Foreskin keratinocyte (primary cell): ENCODE measurements at places on chromosomes 2 and 18.

DNA sequence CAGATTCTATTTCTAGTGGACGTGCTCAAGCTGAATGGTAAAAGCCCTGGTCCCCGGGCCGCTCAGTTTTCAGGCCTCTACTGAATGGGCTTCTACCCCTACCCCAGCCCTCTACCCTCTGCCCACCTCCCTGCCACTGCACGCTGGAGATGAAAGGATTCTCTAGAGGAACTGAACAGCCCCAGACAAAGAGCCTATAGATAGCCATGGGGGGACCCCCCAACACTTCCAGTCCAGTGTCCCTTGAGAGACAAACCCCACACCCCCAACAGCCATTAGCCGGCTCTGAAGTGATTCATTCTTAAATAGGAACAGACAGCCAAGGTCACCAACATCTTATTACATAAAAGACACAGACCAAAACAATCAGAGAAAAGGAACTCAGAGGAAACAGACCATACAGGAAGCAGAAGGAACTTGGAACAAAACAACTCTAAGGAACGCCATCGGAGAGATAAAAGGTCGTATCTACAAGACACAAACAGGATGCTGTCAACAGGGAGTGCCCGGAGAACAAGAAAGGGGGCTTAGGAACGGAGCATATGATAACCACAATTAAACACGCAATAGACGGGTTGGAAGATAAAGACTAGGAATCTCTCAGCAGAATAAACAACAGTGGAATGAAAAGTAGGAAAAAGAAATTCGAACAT, 23.5 kb downstream of the TMEM37 start:
- no peak for DNase-seq

DNA sequence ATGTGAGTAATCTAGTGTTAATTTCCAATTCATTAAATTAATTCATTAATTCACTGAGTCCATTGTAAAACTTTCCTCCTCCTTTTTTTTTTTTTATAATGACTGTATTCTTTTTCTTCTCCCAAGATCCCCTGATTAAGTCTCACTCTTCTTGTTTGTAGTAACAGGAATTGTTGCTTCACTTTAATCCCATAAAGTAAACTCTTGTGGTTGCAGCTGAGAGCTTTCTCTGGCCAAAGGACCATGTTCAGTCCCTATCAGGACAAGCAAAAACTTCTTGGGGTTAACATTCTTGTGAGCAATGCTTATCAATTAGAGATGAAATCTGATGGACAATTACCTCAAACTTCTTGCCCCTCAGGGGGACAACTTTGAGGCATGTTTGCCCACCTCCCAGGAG, 400.2 kb upstream of the SPHKAP start:
- no peak for DNase-seq

GRCh38 chr2:223008162-223008561, 43.8 kb upstream of the KCNE4 start:
- no peak for DNase-seq

- no peak for DNase-seq
Observed at GRCh38 chr18:77133835-77134496, 1.4 kb upstream of the MBP start.

- DNase-seq: no peak
Observed at GRCh38 chr2:38060236-38061018, 15.5 kb downstream of the CYP1B1 start.

DNA sequence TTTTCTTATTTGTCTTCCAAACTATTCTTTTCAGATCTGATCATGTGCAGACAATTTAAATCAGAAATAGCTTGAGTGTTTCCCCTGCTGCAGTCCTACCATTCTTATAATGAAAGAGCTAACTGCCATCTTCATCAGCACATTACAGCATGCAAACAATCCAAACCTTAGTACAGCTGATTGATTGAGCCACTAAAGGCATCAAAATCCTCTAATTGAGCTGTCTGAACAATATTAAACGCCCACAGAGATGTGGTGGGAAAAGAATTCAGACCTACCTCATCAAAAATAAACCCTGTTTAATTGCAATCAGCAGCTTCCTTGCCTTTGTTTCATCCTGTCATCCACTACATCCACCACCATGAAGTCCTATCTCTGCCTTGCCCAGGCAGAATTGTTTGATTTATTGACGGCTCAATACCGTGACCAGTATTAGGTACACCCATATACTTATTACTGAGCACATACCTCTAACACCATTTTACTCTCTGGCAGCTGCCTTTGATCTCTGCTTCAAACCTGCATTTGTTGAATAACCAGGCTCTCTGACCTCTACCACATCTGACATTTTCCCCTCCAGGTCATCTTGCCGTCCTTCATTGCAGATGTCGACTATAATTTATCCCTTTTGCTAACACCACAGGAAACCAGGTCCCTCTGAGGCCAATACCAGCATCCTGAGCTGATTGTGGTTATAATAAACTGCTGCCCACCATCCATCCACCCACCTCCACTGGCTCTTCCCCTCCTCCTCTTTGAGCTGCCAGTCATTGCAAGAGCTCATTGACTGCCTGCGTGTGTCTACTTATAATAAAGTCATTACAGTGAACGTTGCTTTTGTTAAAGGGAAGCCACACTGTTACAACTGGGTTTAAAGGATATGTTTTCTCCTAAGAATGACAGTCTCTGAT, 78.5 kb downstream of the RBM43 start:
- DNase-seq: no peak

GRCh38 chr18:58522132-58522531, 106.8 kb downstream of the ALPK2 start:
- no peak for DNase-seq

GRCh38 chr2:149679286-149679685, 91.7 kb upstream of the MMADHC start:
- peak; percentile 72 for DNase-seq

DNA sequence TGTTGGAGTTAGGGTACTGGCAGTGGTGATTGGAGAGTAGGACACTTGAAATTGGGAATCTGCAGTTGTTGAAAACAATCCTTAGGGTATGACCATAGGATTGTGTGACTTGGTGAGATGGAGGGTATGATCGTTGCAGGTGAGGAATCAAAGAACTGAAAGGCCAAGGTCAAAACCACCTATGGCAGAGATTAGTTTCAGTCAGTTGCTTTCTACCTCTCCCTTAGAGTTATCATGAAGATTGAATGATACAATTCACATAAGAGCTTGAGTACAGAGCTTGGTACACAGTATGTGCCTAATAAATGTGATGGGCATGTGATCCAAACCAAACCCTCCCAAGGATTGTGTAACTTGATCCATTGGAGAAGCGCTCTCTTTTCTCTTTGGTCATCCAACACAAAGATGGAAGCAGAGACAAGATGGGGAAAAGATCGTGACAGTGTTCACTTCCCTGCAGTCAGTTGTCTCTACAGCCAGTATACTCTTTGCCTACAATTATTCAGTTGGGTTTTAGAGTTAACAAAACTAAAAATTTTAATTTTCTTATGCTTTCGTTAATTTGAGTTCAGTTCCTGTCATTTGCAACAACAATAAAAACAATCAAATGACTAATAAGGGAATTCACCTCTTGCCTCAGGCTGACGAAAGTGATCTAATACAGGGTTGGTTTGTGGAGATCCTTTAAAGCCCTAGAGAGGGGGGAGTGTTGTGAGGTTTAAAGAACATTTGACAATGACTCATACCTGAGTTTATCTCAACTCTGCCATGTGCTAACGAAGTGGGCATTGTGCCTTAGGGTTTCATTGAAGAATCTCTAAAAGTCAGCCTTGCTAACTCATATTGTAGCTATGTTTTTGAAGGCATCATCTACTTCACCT, 14.8 kb upstream of the SMAD2 start:
- DNase-seq: peak; percentile 97

GRCh38 chr18:21257386-21257785, 15.4 kb downstream of the GREB1L start:
- DNase-seq: no peak

- no peak for DNase-seq
Observed at GRCh38 chr2:69848186-69848790, 18.8 kb downstream of the GMCL1 start.

DNA sequence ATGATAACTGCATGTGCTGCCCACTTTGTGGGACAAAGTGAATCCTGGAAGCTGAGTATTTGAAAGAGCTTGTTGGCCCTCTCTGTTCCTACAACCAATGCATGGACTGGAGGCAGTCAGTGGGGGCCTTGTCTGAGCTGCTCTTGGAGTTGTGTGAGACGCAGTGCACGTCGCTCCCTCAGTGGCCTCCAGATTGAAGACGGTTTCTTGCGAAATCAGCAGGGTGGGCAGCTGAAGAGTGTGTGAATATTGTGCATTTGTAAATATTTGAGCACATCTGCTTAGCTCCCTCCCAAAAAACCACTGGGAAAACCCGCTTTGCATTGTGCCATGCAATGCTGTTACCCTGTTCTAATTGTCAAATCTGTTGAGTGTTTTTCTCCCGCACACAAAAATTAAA, 782.8 kb downstream of the PLCL1 start:
- no peak for DNase-seq

DNA sequence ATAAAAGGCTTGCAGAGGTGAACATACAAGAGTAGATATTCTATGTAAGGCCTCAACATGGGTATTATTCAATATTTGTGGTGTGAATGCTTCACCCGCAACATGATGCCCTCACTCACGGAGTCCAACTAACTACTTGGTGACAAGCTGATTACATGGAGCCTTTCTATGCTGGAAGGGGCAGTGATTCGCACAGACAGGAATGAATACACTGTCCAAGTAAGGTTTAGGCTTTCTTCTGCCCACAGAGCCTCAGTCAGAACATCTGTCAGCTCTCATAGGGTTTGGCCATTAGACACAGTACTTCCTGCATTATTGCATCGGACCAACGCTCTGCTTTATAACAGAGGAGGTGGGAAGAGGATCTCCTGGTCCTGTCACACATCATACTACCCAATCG, 80.3 kb upstream of the SLC35G4 start:
- no peak for DNase-seq

DNA sequence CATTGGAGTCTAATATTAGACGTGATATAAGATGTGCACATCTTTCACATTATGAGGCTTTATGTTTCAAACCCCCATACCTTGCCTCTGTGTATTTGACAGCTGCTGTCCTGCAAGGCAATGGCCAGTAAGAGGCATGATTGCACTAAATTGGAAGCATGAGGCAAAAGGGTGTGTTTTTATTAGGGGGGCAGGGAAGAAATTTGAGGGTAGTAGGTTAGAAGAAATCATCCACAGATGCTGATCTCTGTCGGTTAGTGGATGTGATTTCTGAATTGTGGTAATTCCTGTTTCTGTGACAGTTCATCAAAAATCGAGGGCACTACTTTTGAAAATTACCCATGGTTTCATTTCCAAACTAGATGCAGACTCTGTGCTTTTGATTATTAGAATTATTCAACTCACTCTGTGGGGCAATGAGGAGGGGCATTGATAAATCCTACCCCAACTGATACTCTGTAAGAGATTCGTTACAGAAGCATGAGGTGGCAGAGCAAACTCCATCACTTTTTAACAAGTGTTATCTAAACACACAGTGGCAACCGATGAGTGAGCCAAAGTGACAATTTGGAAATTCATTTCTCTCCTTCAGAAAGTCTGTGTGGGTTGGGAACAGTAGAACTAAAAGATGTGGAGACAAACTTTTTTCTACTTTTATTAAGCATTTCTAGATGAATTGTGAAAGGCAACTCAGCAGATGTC, 453.0 kb downstream of the ARHGAP15 start:
- no peak for DNase-seq

DNA sequence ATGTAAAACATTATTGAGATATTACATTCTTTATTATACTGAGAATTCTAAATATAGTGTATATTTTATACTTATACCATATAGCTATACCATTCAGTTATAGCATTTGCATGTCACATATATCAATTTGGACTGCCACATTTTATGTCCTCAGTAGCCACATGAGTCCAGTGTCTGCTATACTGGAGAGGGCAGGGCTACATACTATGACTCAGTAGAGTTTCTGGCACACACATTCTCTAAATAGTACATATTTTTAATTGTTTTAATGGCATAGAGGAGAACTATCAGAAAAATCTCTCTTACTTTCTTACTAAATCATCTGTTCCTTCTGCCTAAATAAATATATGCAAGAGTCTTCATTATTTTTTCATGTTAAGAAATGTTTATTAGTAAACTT, 55.4 kb upstream of the COL5A2 start:
- no peak for DNase-seq
